Stimulated activated CD4-positive, alpha-beta T cell treated with anti-CD3 and anti-CD28 coated beads, Interleukin-2, amount 100 ng/mL, for 48 hours (primary cell): ENCODE measurements at places on chromosomes 7 and 10.

DNA sequence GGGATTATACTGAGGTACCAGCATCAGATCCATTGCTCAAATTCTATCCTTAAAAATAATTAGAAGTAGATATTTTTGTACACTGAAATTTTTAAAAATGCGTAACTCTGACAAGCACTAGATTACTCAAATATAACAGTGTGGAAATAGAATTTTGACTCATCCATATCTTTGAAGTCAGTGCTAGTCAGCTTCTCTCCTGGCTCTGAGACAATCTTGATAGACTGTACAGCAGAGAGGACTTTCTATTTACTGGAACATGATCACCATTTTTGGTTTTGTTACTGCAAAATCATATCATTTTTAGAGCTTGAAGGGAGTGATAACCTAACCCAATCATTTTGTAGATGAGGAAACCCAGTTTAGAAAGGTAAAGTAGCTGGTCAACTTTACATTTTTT is 195.0 kb downstream of the MTERF1 start:
- DNase-seq, result no peak

- no peak for DNase-seq
Measured at GRCh38 chr10:99665304-99665703, 6.0 kb downstream of the ENTPD7 start.

GRCh38 chr10:130232166-130233034 is 96.2 kb downstream of the GLRX3 start:
- no peak for DNase-seq

GRCh38 chr10:76298329-76298728 is 866.9 kb downstream of the LRMDA start:
- no peak for DNase-seq

- DNase-seq, result no peak
Measured at GRCh38 chr7:27145165-27145913, 1.9 kb upstream of the HOXA5 start.

- no peak for DNase-seq
Measured at GRCh38 chr10:51255381-51255780, 181.1 kb downstream of the PRKG1 start.

GRCh38 chr7:116683786-116684185 is 11.8 kb downstream of the MET start:
- DNase-seq, result no peak

DNA sequence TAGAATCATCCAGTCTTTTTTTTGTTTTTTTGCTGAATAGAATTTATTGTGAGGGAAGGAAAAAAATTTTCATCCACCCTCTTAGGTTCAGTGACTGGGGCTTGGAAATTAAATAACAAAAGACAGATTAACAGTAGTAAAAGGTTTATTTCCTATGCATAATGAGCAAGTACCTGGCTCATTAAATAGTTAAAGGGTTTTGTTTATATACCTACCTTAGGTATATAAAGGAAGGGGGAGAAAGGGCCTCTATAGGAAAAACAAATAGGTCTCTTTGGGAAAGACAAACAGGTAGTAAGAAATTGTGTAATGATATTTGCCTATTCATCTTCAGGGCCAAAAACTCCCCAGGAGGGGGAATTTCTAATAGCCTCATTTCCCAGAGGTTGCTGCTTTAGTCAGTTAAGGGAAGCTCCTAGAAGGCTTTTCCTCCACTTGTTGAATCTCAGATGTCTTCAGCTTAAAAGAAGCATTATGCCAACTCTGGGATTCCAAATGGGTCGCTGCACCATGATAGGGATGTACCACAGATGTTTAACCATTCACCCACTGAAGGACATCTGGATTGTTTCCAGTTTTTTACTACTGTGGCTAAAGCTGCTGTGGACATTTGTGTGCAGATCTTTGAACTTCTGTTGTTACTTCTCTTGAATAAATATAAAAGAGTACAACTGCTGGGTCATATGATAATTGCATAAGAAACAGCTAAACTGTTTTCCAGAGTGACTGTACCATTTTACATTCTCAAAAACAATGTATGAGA is 11.3 kb downstream of the ACADSB start:
- no peak for DNase-seq

GRCh38 chr10:113648478-113648877 is 15.4 kb downstream of the NRAP start:
- DNase-seq, result no peak

GRCh38 chr7:65475040-65475726 is 101.5 kb downstream of the ZNF92 start:
- DNase-seq, result no peak

DNA sequence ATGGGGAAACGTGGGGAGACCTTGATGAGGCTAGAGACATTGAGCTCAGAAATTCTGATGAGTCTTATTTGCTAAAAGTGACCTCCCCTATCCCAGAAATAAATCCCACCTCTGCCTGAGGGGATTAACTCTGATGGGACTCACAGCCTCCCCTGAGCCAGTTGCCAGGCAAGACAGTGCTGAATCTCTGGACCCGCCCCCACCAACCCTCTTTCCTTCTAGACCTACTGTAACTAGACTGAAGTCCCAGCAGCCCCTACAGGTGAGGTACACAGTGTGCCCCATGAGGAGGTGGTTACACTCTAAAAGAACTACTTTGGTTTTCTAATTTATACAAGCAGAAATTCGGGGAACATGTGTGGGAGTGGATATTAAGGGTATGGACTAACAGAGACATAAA is 42.9 kb downstream of the PTPRE start:
- no peak for DNase-seq

DNA sequence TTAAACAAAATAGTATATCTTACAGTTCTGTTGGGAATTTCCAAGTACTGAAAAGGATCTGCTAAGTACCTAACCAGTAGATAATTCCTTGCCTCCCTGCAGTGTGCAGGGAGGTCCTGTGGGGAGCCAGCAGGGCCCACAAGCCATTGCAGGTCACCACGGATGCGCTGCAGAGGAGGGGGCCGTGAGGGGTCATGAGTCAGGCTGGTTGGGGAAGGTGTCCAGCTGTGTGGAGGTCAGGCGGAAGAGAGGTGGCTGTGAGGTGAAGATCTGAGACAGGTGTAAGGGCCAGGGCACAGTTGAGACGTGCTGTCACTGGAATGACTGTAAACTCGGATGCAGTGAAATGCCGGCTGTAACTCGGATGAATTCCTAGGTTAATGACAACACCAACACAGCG is 80.6 kb downstream of the TRRAP start:
- DNase-seq, result no peak

- DNase-seq, result no peak
Measured at GRCh38 chr7:157431951-157432540, 95.2 kb downstream of the DNAJB6 start.

- DNase-seq, result peak; percentile 36
Measured at GRCh38 chr7:65216469-65216868, 157.2 kb upstream of the ZNF92 start.

GRCh38 chr7:44367475-44368043 is 42.2 kb upstream of the CAMK2B start:
- no peak for DNase-seq

DNA sequence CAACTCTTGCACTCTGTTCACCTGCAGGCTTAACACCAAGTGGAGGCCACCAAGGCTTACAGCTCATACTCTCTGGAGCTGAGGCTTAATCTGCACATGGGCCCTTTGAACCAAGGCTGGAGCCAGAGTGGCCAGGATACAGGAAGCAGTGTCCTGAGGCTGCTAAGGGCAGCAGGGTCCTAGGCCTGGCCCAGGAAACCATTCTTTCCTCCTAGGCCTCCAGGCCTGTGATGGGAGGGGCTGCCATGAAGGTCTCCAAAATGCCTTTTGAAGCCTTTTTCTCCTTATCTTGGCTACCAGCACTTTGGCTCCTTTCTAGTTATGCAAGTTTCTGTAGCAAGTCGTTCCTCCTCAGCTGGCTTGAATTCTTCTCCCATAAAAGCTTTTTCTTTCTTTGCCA is 68.0 kb upstream of the GNAI1 start:
- DNase-seq, result no peak

DNA sequence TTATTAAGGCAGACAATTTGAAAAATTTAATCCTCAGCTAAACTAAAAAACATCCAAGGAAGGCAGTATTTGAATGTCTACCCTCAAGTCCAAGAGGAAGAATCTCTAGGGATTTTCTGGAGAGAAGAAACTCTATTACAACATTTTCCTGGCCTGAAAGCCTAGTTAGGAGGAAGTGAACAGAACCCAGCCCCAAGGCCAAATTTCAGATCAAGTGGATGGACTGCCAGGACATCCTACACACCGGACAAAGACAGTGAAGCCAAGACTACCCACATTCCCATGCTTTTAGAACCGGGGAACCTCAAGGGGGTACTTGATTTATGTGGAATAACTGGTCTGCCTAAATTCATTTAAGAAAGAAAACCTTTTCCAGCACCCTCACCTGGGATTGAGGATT is 108.9 kb upstream of the MEOX2 start:
- no peak for DNase-seq
